OCI-LY7 (cell line): ENCODE measurements at places on chromosomes 12 and 14.

DNA sequence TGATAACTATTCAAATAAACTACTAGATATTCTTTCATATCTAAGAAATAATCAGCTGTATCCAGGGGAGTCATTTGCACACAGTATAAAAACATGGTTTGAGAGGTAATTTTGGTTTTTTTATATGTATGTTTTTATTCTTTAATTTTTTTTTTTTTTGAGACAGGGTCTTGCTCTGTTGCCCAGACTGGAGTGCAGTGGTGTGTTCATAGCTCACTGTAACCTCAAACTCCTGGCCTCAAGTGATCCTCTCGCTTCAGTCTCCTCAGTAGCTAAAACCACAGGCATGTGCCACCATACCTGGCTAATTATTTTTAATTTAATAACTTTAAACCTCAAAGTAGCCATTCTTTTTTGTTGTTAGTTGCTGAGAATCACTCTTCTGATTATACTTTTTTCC lies 1.8 kb downstream of the PRORP start:
- DNase-seq, result no peak

DNA sequence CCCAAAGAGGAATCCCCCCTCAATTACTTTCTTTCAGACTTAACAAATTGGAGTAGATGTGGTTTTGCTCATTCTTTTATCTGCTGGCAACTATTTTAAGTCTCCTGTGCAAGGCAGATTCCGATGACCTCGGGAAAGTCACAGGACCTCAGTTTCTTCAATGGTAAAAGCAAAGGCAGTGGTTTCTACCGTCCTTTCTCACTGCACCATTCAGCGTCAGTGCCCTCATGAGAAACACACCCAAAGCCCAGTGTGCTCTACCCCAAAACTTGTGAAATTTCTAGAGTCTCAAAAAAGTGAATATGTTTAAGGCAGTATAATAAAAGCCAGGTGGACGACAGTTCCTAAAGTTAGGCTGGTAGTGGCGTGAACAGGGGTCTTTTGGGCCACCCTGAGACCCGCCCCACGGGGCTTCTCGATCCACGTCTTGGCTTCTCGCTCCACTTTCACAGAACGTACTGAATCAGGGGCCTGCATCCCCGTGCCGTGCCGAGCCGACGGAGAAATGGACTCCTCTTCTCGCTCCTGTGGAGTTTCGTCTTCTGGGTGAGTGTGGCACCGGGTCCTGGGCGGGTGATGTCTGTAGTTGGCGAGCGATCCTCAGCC lies 1.3 kb upstream of the ARHGAP5 start:
- peak; percentile 10 for DNase-seq

DNA sequence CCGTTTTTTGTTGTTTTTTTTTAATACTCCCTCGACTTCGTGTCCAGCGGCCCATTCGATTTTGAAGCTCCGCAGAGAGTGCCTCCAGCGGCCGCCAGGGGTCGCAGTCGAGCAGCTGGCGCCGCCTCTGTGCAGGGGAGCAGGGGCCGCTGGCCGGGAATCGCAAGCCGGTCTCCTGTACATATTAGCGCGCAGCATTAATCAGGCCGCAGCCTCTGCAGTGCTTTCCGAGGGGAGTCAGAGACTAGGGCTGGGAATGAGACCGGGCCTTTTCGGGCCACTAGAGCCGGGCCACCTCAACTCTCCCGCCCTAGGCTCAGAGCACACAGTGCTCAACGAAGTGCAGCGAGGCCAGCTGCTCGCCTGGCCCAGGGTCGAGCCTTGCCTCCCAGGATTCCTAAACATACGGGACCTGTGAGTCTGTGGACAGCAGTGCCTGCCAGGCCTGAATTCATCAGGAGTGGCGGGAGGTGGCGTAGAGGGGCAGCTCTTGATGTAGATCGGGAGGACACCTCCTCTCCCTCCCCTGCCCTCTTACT lies 81.8 kb downstream of the EMP1 start:
- DNase-seq, result peak; percentile 15

GRCh38 chr12:121651320-121651719 lies 18.1 kb downstream of the MORN3 start:
- DNase-seq, result no peak

DNA sequence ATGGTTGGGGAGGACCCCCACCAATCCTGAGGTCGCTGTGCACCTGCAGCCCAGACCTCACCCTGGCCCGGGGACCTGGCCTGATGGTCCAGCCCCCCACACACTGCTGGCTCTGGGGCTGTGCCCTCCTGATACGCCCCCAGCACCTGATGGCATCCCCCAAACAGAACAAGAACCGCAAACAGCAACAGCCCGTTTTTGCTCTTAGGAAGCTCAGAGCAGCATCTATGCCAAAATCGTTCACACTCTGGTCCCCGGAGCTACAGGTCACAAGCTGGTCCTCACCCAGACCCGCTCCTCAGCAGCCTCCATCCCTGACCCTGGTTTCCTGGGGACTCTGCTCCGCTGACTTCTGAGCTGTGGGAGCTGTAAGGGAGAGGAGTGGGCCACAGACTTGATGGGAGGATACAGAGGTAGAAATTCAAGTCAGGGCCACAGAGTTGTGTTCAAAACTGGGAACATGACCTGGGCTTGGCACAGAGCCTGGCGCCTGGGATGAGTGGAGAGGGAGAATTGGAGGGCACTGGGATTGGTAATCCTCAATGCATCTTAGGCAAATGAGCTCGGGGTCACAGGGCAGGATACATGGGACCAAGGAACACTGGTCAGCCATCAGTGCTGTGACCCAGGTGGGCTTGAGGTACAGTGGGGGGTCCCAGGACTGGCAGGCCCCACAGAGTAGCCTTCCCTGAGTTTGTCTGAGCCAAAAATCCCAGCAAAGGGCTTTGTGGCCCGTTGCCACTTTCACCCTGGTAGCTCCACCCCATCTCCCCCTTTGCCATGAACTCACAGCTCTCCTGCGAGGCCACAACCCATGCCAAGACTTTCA lies 170.9 kb upstream of the RTL1 start:
- no peak for DNase-seq

DNA sequence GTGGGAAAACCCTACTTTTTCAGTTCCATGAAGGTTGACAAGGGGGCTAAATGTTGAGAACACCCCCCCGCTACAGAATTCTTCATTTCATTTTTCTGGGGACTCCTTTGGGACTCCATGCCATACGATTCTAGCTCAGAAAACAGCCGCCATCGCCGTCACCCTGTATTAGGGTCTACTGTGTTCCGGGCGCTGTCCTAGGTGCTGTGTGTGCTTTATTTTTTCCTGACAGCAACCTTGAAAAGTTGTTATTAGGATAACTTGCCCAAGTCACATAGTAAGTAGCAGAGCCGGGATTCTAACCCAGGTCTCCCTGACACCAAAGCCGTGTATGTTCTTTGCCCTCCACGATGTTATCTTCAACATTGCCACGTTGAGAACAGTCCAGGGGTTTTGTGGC lies 55.1 kb downstream of the IQSEC3 start:
- no peak for DNase-seq

DNA sequence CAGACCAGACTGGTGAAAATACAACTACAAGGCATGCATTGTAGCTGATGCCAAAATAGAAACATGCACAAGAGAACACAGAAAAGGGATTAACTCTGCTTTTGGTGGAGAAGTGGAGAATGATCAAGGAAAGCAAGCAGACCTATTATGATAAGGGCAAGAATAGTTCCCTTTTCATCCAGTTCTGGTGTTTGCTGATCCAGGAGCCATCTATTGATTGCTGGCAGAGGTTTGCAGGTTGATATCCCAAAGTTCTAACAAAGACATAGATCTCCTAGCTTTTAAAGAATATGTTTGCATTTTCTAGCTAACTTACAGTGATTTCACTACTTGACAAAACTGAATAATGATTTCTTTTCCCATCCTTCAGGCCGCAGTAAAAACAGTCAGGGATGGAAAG lies 166.2 kb upstream of the CDKN3 start:
- DNase-seq, result no peak

DNA sequence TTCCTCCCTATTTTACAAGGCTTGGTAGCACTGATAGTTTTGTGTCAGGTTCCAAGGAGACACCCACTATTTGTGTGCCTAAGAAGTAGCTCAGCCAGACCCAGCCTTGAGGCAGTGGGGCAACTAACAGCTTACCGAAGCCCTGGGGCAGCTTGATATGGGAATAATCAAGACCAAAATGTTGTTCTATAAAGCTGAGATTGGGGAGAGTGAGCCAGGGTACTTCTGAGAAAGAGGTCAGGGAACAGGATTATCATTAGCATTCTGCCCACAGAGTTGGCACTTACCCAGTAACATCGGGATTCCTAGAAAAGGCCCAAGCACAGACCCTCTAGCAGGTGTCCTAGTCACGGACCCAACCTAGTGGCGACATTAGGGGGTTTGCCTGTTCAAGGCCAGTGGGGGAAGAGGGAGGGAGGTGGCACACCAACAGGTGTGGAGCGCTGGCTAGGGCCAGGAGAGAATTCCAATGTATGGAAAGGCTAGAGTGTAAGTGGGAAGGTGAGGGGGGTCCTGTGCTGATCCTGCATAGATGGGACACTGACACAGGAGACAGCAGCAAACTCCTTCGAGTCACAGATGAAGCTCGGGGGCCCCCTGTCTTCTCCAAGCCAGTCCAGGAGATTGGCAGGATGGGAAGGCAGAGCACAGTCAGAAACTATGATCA lies 4.9 kb downstream of the PPP1R3E start:
- DNase-seq, result no peak
